ENCODE measurements at places on chromosomes 6 and 20.

DNA sequence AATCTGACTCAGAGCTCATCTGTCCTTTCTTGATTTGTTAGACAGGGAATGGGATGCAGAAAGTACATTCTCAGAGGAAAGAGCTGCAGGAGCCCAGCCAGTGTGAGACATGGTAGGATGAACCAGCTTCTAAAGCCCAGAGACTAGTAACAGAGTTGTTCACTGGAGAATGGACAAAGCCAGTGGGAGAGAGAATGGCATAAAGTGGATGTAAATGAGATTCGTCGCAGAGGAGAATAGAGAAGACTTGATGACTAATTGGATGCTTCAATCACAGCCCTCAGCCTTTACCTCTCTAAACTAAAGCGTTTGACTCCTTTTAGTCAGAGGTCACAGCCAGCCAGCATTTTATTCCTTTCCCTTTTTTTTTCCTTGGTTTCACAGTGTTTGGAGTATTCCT lies 25.5 kb upstream of the L3MBTL3 start:
- no peak for DNase-seq

DNA sequence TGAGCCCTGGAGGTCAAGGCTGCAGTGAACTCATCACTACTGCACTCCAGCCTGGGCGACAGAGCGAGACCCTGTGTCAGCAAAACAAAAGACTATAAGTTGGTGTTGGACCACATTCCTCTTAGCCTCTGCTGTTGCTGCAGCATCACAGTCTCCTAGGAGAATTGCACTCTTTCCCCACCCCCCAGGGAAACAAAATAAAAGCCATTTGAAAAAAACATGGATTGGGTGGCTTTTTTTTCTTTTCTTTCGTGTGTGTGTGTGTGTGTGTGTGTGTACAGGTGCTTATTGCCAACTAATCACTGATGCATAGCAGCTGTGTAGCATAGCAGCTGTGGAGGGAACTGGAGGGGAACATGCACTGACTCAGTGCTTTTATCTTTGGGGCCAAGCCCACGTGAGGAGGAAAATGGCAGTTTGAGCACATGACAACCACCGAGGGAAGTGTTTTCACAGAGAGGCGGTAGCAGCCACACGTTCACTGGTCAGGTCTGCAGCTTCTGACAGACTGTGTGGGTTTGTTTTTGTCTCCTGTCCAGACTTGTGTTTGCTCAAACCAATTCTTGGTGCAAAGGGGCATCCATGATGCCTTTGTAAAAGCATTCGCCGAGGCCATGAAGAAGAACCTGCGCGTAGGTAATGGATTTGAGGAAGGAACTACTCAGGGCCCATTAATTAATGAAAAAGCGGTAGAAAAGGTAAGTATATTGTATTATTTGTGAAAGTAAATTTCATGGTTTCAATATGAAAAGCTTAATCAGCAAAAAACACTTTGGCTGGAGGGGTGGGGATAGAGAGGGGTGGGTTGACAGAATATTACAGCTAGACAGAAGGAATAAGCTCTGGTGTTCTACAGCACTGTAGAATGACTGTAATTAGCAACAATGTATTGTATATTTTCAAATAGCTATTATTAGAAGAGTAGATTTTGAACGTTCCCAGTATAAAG lies 27.7 kb downstream of the ALDH5A1 start:
- no peak for DNase-seq

DNA sequence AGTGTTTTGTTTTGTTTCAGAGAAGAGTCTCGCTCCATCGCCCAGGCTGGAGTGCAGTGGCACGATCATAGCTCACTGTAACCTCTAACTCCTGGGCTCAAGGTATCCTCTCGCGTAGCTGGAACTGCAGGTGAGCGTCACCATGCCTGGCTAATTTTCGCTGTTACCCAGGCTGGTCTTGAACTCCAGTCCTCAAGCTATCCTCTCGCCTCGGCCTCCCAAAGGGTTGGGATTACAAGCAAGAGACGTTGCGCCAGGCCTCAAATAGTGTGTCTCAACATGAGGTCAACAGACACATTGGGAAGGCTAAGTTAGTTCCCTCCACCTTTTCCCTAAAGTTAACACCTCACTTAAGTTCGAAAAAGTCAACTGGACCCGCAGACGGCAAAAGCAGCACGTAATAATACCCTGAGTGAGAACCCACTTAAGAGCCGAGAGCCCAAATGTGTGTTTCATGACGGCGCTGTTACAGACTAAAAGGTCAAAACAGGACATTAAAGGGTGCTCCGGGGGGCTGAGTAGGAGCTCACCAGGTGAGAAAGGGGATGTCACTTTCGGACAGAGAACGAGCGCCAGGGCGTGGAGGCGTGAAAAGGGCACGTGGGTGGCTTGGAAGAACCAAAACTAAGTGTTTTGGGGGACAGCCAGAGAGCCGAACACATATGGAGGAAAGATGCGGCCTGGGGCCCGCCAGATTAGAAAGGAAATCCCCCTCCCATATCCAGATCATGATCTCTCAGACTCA lies 499 bp downstream of the TTI1 start:
- no peak for DNase-seq

DNA sequence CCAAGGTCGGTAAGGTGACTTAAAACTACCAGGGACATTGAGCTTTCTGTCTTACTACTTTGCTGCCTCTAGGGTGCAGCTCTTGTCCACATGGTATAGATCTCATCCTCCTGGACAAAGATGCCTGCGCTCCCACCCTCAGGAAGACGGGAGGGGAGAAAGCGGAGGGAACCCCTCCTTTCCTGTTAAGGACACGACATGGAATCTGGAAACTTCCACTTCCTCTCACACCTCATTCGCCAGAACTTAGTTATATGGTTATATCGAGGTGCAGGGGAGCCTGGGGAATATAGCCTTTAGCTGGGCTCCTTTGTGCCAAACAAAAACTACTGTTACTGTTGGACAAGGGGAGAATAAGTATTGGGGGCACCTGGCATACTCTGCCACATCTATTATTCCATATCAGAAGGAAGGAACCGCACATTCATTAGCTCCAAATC lies 224.3 kb upstream of the TSHZ2 start:
- DNase-seq, result peak; percentile 89

- DNase-seq, result no peak
These were observed 7.4 kb upstream of the SCUBE3 start for GRCh38 chr6:35206346-35206745.

DNA sequence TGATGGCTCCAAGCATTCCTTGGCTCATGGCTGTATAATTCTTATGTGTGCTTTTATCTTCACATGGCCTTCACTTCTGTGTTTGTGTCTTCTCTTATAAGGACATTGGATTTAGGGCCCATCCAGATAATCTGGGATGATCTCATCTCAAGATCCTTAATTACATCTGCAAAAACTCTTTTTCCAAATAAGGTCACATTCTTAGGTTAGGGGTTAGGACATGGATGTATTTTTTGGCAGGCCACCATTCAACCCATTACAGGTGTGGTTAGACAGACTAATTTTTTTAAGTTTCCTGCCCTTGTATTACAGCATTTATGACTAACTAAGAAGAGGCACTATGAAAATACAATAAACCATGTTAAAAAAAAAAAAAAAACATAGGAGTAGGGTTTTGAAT lies 254.0 kb downstream of the TPBG start:
- no peak for DNase-seq

DNA sequence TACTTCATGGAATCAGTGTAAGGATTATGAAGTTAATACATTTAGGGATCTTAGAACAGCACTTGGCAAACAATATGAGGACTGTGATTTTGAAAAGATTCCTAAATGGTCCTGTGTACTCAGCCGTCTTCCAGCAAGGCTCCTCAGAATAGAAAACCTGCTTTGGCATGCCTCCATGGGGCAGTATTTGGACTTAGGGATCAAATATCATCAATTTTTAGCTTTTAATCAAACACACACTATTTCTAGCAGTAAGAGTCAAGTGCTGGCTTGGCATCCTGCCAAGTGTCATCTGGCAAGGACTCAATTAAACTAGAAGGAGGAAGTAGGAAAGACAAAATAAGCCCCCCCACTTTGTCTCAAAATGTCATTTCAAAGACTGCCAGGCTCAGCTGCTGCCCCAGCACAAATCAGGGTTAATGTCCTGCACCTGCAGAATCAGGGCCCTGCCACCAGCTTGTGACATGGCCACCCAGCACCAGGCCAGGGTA lies 40.8 kb downstream of the IYD start:
- peak; percentile 85 for DNase-seq

DNA sequence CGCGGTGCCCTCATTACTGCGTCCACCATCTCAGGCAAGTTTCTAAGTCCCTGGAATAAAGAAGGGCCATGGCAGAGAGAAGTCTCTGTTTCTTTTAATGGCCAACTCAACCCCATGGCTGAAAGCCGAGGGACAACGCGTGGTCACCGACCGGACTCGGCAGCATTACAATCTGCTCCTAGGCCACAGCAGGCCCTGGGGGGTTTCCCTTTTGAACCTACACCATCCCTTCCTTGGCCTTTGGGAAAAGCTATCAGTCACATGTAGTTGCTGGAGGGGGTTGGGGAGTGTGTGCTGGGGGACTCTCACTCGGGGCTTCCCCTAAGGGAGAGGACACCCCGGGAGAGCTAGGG lies 11.1 kb upstream of the FAM83C start:
- DNase-seq, result no peak

- DNase-seq, result peak; percentile 52
These were observed 11.1 kb upstream of the EYA4 start for GRCh38 chr6:133230052-133230451.

DNA sequence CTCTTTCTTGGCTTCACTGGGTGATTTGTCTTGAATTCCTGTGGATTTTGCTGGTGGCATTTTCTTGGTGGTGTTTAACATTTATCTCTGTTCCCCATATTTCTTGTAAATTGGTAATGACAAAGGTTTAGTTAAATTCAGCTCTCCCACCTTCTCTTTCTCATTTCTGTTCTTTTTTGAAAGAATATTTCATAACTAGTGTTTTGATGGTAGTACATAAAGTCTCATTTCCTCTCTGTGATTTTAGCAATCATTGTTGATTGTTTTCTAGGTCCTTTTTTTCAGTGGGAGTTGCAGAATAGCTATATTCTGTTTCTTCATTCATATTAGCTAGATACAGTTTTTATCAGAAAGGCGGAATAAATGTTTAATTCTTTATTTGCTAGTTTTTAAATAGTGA lies 73.1 kb downstream of the QKI start:
- DNase-seq, result no peak

DNA sequence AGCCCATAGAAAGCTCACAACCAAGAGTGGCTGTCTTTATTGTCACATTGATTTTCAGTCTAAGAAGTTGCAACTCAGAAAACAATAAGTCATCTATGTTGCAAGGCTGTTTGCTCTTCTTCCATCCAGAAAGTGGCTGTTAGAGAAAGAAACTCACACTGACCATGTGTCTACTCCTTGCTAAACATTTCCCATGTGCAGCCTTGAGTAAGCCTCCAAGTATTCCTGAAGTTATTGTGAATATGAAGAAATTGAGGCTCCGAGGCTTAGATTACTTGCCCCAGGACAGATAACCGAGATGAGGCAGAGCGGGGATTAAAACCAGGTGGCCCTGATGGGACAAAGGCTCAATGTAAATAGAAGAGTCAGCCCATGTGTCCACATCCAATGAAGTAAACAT lies 105.0 kb downstream of the SPTLC3 start:
- no peak for DNase-seq

DNA sequence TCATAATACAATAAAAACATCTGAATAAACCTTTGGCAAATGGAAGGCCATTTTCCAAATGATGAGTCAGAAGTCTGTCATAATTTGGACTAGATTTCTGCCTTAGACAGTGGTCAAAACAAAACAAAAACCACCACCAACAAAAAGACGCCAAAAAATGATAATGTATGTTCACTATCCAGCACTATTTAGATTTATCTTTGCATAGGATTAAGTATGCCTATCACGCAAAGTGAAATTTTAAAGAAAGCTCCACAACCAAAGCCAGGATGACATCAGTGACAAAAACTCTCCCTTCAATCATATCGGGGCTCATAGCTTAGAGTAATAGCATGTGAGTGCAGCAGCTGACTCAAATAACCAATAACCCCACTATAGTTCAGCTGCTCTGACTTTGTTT lies 201.9 kb downstream of the MOXD1 start:
- no peak for DNase-seq

- peak; percentile 97 for DNase-seq
These were observed 6.3 kb downstream of the ZKSCAN3 start for GRCh38 chr6:28355743-28356665.

- peak; percentile 67 for DNase-seq
These were observed 14.5 kb upstream of the TFB1M start for GRCh38 chr6:155328539-155329459.

GRCh38 chr6:112478036-112478435 lies 130.9 kb downstream of the RFPL4B start:
- DNase-seq, result no peak

DNA sequence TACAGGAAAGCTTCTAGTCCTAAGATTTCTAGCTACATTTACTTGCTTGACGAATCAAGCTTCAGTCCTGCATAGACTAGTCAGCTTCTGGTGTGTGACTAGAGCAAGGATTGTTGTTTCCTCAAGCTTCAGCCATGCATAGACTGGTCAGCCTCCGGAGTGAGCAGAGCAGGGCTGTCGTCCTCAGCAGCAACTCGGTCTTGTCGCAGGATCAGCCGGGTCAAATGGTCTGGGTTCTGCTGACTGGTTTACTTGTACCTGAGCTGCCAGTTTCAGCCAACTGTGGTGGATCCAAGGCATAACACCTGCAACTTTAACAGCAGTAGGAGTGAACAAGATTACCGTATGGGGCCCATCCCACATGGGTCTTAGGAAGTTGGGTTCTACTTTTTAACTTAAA lies 10.8 kb upstream of the GMPR start:
- no peak for DNase-seq

DNA sequence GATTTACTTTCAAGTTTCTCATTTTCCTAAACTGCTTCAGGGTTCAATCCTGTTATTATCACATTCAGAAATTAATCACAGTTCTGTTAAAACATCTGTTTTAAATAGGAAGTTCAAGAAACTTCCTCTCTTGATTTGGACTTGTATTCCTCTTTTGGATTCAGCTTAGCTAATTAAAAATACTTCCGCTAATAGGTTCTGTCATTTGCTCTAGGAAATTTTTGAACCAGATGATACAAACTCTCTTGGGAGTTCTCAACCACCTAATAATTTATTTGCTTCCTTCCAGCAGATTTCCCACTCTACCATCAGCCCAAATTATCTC lies 15.9 kb upstream of the TMEM30A start:
- DNase-seq, result no peak

GRCh38 chr6:41917528-41917927 lies 3.4 kb downstream of the MED20 start:
- no peak for DNase-seq
